Hypothalamus (tissue), 51 donors: ENCODE measurements at places on chromosomes 4 and X.

DNA sequence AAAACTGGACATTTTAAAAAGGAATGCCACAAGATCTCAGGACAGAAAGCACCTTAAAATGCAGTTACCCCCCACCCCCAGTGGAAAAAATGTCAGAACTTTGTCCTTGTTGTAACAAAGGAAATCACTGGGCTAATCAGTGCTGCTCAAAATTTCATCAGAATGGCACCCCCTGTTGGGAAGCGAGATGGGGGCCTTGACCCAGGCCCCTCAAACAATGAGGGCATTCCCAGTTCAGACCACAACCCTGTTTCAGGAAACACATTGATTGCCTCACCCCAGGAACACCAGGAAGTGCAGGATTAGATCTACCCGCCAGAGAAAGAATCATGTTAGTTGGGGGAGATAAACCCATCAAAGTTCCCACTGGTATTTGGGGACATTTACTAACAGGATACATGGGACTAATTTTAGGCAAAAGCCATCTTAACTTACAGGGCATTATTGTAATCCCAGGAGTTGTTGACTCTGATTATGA, 16.4 kb downstream of the SPIN2B start:
- no peak for DNase-seq

DNA sequence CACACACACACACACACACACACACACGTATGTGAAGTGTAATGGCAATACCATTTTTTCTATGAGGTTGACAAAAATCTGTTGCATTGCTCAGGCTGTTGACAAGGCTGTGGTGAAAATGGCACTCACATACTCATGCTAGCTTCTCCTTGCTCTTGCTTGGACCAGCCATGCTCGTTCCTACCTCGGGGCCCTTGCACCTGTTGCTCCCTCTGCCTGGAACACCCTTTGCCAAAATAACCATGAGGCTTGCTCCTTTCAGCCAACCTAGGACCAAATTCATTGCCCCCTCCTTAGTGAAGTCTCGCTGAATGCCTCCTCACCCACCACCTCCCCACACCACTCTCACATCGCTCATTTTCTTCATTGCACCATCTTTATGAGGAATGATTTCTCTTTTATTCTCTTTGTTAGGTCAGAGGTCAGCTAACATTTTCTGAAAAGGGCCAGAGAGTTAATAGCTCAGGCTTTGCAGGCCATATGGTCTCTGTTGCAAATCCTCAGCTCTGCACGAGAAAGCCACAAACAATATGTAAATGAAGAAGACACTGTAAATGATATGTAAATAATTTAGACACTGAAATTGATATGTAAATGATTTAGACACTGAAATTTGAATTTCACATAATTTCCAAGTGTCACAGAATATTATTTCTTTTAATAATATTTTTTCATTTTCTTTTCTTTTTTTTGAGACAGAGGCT, 13.3 kb downstream of the SLC38A5 start:
- DNase-seq: no peak

GRCh38 chr4:77074381-77074831, 1.4 kb downstream of the CCNI start:
- no peak for DNase-seq

DNA sequence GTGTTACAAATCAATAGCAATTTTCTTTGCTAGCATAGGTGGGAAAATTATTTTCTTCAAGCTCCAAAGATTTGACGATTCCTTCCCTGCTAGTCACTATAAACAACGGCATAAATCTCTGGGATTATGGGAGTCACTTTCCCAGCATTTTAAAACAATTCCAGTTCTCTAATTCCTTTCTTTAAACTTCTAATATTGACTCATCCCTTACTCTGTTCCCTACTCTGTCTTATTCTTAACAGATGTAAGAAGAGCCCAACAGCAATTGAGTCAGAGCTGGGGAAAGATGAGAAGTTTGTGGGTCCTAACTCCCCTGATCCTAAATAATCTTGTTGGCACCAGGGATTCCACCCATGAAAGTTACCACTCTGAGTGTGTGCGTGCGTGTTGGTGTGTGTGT, 47.4 kb upstream of the IL21 start:
- DNase-seq: no peak

DNA sequence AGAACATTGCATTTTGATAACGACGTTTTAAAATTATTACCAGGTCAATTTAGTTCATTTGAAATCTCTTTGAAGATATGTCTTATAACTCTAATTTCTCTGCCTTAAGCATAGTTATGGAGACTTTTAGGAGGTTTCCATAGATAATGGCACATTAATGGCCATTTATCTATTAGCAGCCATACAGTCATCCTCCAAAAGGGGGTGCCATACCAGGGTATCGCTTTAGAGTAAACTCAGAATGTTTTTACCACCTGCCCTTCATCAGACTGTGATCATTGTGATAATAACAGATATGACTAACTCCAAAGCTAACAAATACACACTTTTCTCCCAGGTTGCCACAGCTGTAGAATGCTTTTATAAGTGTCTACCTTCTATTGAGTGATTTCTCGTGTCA, 461.5 kb downstream of the FSTL5 start:
- no peak for DNase-seq
